ENCODE measurements at places on chromosomes 1 and 21.

- DNase-seq, result no peak
Observed at GRCh38 chr21:38494703-38495102, 3.6 kb downstream of the ERG start.

DNA sequence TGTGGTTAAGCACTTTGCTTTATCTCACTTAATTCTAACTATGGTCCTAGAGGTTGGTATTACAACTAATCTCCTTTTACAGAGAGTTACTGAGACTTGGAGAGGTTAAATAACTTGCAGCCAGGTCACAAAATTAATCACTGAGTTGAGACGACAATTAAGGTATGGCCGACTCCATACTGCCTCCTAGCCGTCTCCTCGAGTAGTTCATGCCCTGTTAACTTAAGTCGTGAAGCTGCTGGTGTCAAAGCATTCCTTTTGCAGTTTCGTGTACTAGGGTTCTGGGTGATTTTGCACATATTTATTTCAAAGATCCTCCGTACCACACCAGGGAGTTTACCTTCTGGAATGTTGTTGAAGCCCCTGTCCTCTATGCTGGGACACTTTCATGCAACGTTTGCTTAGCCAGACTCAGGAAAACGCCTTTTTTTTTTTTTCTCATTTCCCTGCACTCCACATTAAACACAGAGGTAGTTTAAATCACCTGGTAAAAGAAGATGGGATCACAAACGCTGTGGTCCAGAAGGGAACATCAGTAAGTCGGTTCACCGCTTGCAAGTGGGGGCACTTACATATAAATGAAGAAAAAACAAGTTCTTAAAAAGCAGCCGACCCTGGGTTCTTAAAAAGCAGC lies 570 bp upstream of the NEK7 start:
- peak; percentile 60 for DNase-seq

DNA sequence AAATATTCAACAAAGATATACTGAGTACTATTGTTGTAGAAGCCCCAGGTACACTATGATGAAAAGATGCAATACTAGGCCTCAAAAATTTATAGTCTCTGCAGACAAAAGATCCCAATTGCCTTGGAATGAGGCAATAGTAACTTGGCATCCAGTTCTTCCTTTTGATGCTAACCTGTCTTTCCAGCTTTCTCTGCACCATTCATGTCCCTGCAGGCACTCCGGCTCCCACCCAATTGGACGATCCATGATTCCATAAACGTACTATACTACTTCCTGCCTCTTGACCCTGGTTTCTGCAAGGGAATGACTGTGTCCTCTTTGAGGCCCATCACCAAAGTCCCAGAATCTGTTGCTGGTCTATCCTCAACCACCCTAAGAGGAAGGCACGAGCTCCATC lies 8.0 kb upstream of the TAGLN2 start:
- no peak for DNase-seq

DNA sequence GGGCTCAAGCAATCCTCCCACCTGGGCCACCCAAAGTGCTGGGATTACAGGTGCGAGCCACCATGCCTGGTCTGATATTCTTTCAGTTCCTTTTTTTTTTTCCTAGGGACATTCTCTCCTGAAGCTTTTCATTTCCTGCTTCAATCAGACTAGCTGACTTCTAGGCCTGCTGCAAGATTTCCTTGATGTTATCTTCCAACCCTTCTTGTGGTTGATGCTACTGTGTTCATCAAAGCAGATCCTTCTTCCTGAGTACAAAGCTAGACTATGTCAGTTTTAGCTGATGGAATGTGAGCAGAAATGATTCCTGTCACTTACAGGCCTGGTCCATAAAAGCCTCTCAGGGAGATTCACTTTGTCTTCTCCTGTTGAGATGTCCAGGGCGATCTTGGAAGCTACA lies 146.4 kb downstream of the CDC7 start:
- no peak for DNase-seq

- DNase-seq, result peak; percentile 84
Observed at GRCh38 chr1:204258213-204259115, 44.7 kb upstream of the GOLT1A start.

GRCh38 chr1:15618655-15619525 lies 1.6 kb downstream of the DDI2 start:
- no peak for DNase-seq

All from ecto neural progenitor cell (in vitro differentiated cells).